ENCODE measurements at places on chromosomes 16 and 17.

- DNase-seq, result no peak
These were observed 2.8 kb downstream of the MARVELD3 start for GRCh38 chr16:71628810-71629209.

GRCh38 chr16:69754143-69754468, 620 bp downstream of the NOB1 start:
- no peak for DNase-seq

DNA sequence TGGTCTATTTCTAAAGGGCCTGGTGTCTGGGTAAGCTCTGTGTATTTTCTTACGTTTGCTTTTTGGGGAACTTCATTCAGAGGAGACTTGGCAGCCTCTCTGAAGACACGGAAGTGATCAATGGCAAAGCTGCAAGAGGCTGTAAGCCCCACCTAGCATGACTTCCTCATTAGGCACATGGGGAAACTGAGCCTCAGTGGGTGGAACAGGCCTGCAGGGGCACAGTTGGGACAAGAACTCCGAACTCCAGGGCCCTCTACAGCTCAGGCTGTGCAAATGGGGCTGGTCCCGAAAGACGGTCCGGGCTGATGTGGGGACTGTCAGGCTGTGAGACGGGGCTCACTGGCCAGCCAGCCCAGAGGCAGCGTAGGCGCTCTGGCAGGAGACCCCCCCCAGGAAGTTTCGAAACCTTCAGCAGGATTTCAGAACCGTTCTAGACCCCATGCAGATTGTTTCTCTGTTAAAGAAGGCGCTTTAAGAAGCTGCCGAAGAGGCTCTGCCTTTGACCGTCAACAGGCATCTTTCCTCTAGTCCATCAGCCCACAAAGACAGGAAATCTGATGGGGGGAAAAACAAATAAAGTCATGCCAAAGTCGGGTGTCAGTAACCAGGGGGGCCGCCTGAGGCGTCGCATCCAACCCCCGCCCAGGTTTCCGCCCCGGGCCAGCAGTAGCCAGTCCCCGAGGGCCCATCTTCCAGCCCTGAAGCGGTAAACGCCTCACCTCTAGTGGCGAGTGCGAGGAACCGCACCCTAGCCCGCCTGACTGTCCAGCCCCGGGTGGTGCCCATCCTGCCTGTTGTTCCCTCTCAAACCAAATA, 79.8 kb upstream of the TBC1D3K start:
- DNase-seq, result peak; percentile 91

- DNase-seq, result peak; percentile 95
These were observed 14.6 kb upstream of the CD79B start for GRCh38 chr17:63946440-63947363.

DNA sequence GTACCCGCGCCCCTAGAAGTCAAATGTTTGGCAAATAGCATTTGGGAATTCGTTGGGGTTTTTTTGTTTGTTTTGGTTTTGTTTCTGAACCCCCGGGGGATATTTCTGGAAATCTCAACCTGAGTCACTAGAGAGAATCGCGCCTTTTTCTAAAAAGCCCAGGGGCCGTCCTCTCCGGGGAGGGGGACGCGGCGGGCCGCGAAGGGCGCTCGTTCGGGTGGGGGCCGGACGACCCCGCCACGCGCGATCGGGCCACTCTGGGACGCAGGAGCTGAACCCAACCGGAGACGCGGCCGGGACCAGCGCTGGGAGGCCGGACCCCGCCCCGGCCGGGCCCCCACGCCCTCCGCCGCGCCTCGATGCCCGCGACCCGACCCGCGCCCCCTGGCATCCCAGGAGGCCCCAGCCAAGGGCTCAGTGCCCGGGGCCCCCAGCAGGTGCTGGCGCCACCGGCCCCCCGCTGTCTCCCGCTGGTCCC, 302 bp downstream of the LITAF start:
- no peak for DNase-seq

- DNase-seq, result peak; percentile 71
These were observed 313 bp downstream of the UBTF start for GRCh38 chr17:44219108-44219615.

GRCh38 chr17:78818152-78818846, 22.3 kb downstream of the USP36 start:
- DNase-seq, result no peak

DNA sequence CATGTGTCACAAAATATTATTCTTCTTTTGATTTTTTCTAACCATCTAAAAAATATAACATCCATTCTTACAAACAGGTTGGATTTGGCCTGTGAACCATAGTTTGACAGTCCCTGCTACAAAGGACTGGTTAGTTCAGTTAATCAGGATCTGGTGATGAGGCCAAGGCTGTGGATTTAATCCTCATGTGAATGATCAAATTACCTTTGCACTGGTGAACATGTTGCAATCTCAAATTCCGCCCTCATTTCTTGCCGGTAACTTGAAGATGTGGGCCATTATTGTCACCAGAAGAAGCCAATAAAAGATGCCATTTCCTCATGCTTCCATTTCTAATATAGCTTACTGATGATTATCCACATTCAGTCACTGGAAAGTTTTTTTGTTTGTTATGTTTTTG, 35.3 kb upstream of the YPEL2 start:
- DNase-seq, result no peak

DNA sequence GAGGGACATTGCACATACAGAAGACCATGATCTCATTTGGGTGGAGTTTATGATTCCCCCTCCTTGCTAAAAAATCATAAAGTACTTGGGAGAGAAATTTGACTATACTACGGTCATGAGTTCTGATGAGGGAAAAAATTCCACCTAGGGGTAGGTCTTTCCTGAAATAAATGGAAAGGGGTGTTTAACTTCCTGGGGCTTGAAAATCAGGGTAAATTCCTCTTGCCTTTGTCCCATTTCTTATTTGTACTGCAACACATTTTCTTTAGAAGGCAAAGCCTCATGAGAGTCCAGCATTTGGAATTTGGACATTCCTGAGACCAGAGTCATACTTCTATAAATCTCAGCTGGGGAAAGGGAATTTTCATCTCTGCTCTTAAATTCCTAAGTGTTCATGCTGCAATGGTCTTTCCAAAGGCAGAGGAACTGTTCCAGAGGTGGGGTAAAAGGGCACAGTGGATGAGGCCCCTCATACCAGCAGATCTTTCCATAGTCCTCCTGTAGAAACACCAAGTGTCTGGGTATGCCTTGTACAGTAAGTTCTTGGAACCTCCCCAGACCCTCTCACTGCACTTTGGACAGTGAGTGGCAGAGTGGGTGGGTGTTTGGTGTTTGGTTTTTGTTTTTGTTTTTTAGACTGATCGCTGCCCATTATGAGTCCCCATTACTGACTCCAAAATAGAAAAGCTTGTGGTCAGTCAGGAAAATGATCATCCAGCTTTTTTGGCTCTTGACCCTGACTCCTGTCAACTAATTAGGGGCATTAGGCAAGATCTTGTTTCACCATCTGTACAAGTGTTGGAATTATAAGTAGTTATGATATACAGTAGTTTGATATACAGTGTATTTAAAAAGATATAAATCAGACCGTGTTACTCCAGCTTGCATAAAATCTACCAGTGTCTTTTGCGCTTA, 6.0 kb downstream of the LYRM1 start:
- DNase-seq, result no peak

DNA sequence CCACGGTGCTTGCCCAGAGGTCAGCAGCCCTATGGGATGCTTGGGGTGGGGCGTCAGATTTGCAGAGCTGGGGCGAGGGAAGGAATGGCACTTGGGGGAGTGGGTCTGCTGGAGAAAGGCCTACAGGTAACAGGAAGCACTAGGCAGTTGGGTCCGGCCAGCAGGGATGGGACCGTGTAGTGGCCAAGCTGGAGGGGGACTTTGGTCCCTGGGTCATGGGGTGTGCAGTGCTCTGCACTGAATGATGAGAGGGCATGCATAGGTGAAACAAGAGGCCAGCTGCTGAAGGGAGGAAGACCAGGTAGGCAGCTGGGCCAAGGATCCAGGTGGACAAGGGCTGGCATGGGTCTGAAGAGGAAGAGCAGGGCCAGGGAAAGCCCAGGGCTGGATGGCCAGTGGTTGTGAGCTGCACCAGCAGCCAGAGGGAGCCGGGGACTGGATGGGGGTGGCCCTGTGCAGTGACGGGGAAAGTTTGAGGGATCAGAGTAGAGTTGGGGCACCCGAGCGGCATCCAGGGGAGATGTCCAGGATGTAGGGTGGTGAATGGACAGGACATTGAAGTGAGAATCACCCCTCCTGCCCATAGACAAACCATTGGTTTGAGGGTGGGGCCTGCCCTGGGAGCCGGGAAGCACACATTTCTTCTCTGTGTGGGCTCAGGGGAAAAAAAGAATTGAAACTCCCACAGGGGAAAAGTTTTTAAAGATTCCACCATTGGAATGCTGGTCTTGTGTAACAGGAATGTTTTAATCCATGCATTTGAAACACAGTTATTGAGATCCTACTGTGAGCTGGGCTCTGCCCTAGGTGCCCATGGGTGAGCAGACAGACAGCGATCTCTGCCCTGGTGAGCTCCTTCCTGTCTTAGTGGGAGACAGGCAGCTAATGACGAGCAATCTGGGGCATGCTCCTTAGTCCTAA, 25.1 kb downstream of the RAI1 start:
- no peak for DNase-seq

DNA sequence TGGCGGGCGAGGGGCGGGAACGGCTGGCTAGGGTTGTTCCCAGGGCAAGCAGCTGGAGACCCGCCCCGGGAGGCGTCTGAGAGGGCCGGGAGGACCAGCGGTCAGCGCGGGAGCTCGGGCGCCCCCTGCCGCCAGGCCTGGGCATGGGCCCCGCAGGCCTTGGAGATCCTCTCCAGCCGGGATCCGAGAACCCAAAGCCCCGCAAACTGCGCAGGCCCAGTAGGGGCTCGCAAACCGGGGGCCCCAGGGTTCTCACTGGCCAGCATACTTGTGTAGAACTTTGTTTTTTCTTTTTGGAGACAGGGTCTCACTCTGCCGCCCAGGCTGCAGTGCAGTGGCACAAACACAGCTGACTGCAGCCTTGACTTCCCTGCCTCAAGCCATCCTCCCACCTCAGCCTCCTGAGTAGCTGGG, 20.8 kb upstream of the ZNF423 start:
- DNase-seq, result peak; percentile 98

DNA sequence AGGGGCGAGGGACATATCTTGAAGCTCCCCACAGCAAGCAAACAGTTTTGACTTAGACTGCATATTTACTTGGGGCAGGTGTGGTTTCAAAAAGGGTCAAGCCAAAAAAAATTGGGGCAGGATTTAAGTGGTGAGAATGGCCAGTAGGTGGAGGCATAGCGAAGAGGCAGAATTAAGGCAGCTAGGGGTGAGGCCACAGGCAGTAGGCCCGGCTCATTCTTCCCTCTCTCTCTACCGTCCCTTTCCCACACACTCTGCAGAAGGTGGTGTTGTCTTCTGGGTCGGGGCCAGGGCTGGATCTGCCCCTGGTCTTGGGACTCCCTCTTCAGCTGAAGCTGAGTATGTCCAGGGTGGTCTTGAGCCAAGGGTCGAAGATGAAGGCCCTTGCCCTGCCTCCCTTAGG, 2.6 kb downstream of the SHBG start:
- DNase-seq, result peak; percentile 83

DNA sequence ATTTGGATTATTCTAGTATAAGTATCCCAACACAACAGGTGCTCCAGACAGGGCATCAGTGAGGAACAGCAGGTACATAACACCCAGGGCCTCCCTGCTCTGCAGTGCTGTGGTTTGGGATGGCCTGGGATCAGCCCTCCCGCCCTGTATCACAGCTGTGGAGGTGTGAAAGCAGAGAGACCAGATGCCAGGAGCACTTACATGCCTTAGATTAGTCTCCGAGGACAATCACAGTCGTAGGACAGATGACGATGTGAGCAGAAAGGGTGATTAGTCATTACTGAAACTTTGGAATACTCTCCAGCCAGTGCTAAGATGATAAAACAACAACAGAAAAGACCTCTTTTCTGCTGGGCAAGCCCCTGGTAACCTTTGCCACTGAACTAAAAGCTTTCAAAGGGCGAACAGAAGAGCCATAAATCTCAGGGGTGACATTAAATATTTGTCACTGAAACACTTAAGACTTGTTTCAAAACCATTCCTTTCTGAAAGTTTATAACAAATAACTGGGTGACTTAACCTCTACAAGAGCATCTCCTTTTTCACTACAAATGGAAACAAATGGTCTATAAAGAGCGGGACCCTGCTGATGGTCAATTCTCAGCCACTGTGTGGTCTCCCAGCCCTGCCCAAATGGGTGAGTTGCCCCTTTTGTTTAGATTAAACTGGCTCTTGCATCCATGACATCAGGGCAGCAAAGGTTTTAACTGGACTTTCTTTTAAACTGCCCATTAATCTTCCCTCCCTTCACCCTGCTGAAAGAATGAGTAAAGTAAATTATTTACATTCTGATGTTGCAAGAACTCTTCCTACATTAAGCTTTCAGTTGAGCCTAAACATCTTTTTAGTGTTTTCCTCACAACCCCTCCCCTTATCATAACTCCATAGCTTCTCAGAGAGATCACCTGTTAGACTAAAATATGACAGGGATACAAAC, 183.1 kb upstream of the COX10 start:
- DNase-seq, result no peak

- no peak for DNase-seq
These were observed 322.8 kb upstream of the ASIC2 start for GRCh38 chr17:33615861-33616260.

DNA sequence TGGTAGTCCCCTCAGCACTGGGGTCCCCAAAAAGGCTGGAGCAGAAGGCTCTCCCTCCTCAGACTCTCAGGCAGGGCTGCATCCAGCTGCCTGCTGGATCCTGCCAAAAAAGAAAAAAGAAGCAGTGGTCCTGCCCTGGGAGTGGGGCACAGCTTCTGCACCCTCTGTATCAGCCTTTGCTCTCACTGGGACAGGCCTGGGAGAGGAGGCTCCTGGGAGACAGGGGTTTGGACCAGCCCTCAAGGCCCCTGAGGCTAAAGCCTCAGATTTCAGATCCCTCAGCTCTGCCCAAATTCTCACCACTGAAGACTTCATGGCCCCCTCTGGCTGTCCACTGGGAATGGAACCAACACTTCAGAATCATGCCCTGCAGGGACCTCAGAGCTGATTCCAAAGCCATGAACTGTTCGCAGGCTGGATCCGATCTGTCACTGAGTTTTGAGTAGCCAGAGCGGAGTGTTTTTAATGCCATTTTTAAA, 96.9 kb downstream of the C16orf78 start:
- no peak for DNase-seq

DNA sequence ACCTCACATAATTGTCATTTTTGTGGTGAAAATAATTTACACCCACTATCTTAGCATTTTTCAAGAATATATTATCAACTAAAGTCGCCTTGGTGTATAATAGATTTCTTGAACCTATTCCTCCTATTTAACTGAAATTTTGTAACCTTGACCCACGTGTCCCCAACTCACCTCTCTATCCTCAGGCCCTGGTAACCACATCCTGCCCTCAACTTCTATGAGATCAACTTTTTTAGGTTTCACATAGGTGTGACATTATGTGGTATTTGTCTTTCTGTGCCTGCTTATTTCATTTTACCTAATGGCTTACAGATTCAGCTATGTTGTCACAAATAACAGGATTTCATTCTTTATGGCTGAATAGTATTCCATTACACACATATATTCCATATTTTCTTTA, 73.0 kb upstream of the CNTNAP4 start:
- no peak for DNase-seq

GRCh38 chr16:16797239-16797638, 418.3 kb downstream of the NPIPA7 start:
- peak; percentile 23 for DNase-seq

GRCh38 chr16:47920709-47921108, 235.1 kb downstream of the ABCC12 start:
- no peak for DNase-seq

GRCh38 chr16:80023865-80024264, 423.3 kb upstream of the MAF start:
- DNase-seq, result no peak
